Activated CD8-positive, alpha-beta memory T cell treated with anti-CD3 and anti-CD28 coated beads for 24 hours (primary cell): ENCODE measurements at places on chromosomes 3 and 15.

- DNase-seq, result no peak
Observed at GRCh38 chr3:183123891-183124290, 24.6 kb upstream of the MCCC1 start.

DNA sequence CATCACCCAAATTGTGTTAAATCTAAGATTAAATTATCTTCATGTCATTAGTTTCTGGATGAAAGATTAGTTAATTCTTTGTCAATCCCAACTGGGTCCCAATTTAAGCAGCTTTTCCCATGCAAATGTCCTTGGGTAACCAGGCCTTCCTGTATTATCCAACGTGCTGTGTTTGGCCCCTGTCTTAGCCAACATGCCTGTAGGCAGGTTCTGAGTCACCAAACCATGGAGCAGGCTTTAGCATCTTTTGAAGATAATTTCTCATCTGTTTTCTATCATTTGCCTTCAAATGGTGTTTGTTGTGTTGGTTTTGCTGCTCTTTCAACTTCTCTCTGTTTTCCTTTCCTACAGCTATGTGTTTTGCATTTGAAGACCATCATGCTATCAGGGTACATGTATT, 216.2 kb downstream of the ITPR1 start:
- DNase-seq, result no peak

DNA sequence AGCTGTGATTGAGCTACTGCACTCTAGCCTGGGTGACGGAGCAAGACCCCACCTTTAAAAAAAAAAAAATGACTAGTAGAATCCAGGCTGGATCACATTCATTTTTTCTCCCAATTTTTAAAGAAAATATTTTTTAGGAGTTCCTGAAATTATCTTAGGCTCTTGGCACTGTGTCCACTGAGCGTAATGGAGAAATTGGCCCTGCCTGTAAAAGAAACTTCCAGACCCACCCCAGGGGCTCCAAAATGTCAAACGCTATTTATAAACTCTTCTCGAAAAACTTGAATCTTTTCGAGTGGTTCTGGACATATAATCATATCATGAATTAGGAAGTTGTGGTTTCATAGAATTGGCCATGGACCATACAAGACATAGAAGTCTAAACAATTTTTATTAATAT, 300.2 kb upstream of the RGMA start:
- no peak for DNase-seq

- no peak for DNase-seq
Observed at GRCh38 chr3:14649466-14649865, 2.1 kb upstream of the CCDC174 start.

DNA sequence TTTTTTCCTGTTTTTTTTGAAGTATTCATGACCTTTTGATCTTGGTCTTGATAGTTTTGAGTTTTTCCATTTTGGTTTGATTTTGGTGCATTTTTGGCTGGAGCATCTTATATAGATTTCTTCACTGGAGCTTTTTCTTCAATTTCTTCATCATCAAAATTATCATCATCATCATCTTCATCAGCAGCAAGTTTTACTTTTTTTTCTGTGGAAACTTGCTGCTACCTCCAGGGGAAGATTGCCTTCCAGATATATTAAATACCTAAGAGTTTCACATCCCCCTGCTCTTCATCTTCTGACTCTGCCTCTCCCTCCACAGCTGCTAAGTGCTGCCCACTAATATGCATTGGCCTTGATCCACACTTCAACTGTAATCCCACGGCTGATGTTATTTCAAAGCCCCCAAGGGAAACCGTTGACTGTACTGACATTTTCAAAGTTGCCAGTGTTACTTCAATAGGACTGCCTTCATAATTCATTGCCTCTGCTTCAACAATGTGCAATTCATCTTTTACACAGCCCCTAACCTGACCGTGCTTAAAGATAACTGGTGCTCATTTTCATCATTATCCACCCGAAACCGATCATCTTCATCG, 151.7 kb downstream of the NR1D2 start:
- DNase-seq, result no peak

DNA sequence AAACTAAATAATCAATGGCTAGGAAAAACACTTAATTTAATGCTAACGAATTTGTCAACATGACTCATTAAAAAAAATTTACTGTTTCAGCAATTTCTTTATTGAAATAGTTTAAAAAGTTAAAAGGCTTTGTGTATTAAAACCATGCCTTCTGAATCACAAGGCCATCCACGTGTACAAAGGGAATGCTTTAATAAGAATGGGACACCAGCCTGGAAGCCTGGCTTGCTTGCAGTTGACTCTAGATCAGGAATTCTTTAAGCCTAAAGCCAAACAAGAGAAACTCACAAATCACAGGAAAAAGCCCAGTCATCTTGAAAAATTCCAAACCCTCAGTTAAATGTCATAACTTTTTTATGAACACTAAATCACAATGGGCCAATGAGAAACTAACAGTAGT, 137.6 kb downstream of the PEAK1 start:
- DNase-seq, result no peak

DNA sequence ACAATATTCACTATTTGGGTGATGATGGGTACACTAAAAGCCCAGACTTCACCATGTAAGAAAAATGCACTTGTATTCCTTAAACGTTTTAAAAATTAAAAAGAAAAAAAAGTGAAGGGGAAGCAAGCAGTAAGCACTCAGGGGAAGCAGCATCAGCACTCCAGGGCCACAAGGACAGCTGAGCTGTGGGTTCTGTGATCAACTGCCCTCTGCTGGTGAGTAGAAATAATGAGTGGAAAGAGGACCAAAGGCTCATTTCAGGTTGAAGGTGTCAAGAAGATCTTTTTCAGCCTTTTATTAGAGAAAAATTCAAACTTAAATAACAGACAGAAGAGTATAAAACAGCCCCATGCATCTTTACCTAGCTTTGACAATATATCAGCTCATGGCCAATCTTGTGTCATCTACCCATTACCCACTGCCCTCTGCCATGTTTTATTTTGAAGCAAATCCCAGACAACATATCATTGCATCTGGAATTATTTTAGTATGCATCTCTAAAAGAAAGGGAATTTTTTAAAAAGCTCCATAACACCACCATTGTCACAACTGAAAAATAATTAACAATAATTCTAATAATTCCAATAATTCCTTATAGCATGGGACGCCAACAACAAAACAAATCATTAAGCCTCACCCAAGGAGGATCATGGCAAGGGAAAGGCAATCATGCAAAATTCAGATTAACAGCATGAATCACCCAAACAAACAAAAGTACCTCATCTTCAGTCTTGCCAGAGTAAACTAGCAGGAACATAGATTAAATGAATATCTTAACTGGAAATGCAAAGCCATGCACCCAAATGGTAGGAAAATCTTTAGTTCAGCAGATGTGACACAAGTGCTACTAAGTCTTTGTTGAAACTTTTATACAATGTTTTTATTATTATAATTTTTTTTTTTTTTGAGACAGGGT, 42.5 kb downstream of the TAMM41 start:
- no peak for DNase-seq

GRCh38 chr3:16330351-16330750, 65.3 kb downstream of the OXNAD1 start:
- no peak for DNase-seq

- DNase-seq, result no peak
Observed at GRCh38 chr3:53103397-53104296, 26.6 kb downstream of the RFT1 start.

GRCh38 chr3:9130345-9131305, 118.8 kb downstream of the SRGAP3 start:
- DNase-seq, result no peak

DNA sequence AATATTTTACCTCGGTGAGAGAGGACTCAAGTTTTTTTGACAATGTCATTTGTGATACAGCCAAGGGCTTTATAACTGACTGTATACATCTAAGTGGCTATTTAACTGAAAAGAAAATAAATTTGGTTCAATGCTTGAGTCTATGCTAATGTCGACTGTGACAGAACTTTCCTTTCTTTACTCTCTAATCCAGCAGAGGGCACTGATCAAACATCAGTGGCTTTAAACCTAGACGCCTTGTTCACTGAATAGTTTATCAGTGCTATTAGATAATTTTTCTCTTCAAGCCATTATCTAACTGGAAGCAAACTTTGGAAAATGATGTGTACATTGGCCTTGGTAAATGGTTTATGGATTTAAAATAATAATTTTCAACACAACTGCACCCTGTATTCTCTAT, 285.1 kb downstream of the CHL1 start:
- no peak for DNase-seq

- DNase-seq, result no peak
Observed at GRCh38 chr3:76096036-76096435, 310.7 kb upstream of the ZNF717 start.

- DNase-seq, result no peak
Observed at GRCh38 chr3:159803459-159803858, 185.2 kb upstream of the IL12A start.

DNA sequence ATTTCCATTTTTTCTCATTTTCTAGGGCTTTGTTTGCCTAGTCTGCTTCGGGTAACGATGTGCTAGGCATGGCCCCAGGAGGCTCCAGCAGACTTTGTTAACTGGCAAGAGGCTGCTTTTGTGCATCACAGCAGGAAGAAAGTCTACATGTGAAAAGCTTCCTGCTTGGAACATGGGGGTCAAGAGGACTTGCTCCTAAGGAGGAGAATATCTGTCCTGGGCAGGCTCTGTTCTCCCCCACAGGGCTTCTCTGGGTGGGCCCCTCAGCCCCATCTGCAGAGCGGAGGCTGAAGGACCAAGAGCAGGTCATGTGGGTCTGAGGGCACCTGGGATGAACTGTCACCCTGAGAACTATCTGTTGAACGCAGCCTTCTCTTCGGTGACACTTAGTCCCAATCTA, 94.7 kb downstream of the CCNL1 start:
- DNase-seq, result no peak

DNA sequence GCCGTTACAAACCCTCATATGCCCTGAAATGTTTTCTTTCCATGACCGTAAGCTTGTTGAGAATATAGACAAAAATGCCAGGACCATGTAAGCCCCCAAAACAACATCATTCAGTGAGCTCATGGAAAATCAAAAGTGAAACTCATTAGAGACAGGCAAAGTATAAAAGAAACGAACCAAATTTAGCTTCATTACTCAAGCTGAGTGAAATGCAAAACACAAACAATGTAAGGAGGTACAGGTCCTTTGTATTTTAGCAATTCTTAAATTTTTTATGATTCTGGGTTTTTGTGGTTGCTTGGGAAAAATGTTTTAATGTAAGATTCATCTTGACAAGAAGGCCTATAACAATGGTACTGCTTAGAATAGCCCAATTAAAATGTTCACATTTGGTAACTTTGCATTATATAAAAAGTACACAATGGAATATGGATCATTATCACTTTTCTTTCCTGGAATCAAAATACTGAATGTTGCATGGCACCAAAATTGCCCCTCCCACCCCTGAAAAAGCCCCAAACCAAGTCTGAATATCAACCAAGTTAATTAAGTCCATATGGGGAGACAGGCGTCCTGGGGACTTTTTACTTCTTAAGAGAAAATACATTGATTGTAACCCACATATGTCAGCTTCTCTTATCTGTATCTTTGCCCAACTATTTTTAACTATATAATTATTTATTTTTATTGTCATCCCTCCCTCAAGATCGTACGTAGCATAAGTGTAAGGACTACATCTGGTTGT, 247.7 kb upstream of the CDIN1 start:
- DNase-seq, result no peak

DNA sequence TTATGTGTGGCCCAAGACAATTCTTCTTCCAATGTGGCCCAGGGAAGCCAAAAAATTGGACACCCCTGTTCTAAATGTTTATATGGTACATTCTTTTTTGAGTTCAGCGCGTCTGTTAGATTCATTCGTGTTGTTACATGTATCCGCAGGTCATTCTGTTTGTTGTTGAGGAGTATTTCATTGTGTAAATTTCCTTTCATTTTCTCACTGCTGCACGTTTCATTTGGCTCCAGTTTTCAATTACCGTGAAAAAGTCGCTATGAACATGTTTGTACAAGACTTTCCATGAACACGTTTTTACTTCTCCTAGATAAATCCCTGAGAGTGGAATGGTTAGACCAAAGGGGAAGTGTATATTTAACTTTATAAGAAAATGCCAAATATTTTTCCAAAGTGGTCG, 7.5 kb upstream of the OPA1 start:
- DNase-seq, result no peak

DNA sequence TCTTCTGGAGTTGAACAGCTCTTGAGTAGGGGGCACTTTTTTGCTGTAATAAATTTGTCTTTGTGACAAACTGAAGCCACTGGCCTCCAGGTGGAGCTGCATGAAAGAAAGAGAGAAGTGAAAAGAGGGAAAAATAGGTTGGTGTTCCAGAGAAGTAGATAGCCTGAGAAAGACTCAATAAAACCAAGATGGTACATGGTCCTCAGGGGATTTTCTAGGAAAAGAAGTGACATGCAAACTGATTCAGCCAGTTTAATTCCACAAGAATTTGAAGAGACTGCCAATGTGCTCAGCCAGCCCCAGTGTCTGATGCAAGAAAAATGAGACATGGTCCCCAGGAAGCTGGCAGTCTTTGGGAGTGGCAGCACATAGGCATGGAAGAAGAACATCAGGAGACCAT, 152.7 kb downstream of the CD47 start:
- DNase-seq, result no peak

DNA sequence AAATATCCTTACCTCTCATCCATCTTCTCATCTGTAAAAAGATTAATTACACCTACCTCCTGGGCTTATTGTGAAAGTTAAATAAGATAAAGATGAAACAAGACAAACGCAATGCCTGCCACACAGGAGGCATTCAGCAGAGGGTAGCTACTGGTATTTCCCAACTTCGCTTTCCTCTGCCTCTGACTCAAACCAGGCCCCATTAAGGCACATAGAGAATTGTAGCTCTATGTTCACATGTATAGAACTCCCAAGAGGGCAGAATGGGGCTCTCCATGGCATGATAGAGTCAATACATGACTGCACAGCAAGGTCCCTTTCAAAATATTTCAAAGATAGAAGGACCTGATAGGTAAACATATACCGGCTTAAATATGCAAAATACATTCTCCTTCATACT, 1.4 kb downstream of the LYSMD2 start:
- no peak for DNase-seq

DNA sequence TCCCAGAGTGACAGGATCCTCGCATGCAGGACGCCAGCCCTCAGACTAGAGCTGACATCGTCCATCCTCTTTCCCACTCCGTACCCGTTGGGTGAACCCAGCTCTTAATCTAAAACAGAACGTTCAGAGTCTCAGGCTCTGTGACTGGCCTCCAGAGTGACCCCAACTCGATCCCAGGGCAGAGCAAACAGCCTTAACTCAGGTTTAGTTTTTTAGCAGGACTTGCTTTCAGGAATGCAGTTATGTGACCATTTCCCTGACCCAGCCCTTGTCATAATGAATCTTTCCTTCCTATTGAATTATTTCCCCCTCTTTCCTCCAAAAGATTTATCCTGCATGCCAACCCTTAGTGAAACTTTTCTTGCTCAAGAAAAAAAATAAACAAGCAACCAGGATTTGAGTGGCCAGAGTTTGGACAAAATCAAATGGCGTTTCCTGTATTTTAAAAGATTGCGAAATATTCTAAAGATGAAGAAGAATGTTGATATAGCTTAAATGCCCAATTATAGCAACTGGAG, 47.8 kb upstream of the RARB start:
- no peak for DNase-seq

- no peak for DNase-seq
Observed at GRCh38 chr3:169280010-169280585, 383.4 kb downstream of the MECOM start.
